Eye (tissue), 1 donor: ENCODE measurements at places on chromosomes 5 and 9.
A peak's percentile ranks its signal among the peaks of the same experiment; 100 is the strongest.

DNA sequence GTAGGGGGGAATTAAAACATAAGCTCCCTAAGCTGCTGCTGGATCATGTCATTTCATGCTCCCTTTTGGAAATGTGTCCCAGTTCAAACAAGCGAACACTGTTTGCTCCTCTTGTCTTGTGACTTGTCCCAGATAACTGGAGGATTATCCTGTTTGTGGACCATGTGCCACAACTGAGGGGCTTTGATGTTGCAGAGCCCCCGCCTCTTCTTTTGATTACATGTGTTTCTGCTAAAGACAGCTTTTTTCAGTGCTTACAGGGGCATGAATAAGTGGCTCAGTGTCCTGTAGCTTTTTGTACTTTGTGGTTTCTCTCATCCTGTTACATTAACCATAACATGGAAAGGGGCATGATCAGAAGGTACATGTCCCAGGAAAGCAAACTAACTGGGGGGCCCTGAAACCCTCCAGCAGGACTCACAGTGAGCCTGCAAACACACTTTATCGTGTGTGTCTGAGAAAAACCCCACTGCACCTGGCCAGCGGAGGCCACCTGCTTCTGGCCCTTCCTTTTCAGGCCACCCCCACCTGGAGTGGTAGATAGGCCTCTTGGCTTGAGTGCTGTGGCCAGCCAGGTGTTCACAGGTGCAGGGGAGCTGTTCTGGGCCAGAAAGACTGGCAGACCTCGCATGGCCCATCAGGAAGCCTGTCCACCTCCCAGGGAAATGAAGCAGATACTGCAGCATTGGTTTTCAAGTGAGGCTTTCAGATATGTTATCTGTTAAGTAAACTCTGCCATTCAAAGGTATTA lies 285.6 kb downstream of the FANCC start:
- DNase-seq: no peak

DNA sequence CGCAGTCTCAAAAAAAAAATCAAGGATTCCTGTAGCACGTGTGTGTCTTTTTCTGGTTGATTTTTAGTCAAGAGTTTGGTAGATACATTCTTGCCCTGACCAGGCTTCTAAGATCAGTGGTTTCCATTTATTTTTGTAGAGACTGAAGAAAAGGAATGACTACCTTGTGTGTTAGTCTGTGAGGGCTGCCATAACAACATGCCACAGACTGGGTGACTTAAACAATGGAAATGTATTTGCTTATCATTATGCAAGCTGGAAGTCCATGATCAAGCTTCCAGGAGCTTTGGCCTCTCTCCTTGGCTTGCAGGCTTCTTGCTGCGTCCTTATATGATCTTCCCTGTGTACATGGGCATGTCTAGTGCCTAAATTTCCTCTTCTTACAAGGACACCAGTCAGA lies 127.0 kb downstream of the CCDC192 start:
- no peak for DNase-seq

DNA sequence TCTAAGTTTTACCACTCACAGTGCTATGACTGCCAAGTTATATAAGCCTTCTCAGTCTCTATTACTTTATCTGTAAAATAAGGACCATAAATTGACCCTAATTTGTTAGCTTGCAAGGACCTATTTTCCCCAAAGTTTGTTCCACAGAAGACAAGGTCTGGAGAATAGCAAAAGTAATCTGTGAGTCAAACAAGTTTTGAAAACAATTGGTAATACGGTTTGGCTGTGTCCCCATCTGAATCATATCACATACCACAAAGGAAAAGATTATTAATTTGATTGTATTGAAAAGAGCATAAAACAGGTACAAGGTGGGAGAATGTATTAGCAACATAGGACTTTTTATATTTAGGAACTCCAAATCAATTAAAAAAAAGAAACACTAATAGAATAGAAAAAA lies 124.0 kb upstream of the TARS1 start:
- no peak for DNase-seq

- peak; percentile 52 for DNase-seq
Measured at GRCh38 chr5:34652914-34653313, 3.2 kb upstream of the RAI14 start.

GRCh38 chr5:151205411-151205810 lies 18.5 kb downstream of the CCDC69 start:
- no peak for DNase-seq

- DNase-seq: no peak
Measured at GRCh38 chr5:165134155-165134554, 1628.7 kb downstream of the MAT2B start.

DNA sequence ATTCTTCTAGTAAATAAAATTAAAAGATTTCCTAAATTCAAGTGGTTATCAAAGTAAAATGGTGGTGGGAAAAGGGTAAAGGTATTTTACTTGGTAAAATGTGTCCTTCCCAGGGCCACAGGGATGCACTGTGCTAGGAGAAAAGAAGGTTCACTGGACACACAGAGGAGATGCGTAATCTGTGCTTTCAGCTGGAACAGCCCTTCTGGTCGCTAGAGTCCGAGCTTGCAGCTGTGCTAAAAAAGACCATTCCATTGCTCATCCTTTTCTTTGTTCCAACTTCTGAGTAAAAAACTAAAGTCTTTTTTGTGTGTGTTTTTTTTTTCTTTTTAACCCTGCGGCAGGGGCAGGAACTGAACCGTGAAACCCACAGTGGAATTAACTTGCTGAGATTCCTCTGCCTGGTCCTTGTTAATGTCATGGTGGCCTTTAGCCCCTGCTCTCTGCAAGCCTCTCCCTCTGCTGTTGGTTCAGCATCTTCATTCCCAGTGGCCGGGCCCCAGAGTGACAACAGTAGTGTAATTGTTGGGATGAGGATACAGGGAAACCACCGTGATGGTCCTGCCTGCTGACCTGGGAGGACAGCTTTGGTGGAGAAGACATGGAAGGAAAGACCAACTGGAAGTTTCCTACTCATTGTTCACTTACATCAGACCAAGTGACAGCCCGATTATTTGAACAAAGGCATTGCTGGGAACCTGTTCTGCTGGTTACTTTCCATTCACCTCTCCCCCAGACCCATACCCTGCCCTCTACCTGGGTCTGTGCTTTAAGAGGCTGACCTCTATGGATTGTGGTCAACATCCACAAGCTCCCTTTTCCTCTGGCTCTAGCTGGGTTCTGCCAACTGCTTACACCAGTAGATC lies 31.9 kb upstream of the FSTL4 start:
- DNase-seq: peak; percentile 23

DNA sequence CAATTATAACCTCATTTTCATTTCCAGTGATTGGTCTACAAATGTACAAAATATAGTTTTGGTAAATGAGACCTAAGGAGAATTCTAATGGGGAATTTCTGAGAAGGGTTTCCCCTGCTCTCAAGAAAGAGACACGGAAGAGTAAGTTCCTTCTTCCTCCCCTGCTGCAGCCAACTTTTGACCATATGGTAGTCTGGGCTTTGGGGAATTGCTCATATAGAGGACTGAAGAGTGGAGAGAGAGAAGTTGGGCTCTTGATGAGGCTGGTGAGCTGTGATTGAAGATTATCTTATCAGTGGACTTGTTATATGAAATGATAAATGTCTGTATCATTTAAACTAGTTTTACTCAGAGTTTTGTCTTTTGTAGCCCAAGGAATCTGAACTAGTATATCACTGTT lies 4.3 kb upstream of the LNPEP start:
- no peak for DNase-seq

DNA sequence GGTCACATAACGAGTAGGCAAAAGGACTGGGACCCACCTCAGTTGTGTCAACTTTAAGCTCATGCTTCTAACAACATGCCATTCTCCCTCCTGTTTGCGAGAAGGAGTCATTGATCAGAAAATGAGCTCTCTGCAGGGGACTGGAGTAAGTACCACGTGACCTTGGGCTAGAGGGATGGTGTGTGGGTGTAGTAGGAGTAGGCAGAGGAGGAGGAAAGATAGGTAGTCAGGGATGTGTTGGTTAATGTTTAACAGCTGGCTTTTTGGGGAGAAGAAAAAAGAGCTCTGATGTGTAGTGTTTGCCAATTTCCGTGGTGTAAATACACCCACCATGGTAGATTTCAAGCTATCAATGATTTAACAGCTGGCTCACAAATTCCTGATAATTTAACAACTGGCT lies 160.3 kb upstream of the TBC1D2 start:
- DNase-seq: no peak

GRCh38 chr9:95509851-95510708 lies 6.7 kb downstream of the PTCH1 start:
- no peak for DNase-seq

GRCh38 chr5:36417221-36417620 lies 115.5 kb upstream of the RANBP3L start:
- no peak for DNase-seq

DNA sequence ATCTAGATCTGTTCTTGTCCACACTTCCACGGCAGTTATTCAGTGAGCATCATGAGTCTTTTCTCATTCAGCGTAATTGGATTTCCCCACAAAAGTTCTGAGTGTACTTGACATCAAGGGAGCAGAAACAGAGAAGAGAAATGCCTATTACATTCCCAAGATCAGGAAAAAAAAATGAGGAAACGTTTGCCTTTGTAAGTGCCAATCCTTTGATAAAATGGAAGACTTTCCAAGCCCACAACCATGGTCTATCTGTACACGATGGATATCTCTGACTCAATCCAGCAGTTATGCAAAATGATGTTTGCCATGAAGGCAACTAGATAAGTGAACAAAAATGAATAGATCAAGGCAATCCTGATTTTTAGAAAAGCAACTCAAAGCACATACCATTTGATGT lies 235.9 kb downstream of the DOCK8 start:
- DNase-seq: no peak

GRCh38 chr9:86557918-86558317 lies 203.7 kb upstream of the TUT7 start:
- DNase-seq: peak; percentile 30

DNA sequence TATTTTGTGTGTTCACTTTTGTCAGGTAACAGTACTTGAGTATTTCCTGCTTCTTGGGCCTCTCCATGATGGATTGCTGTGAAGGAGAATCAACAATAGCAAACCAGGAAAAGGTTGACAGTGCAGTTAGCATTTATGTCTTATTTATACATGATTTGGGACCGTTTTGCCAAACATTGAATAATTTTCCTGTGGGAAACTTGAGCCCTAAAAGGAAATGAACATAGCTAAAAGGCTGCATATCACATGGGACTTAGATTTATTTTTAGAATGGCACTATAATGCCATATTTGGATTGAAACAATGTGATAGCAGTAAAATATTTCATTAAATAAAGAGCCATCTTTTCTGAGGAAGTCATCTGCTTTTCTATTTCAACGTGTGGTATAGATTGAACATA lies 15.3 kb downstream of the GPR21 start:
- DNase-seq: no peak

- DNase-seq: no peak
Measured at GRCh38 chr5:179804555-179804947, 2.1 kb downstream of the MGAT4B start.

GRCh38 chr5:157509093-157509492 lies 49.1 kb downstream of the NIPAL4 start:
- no peak for DNase-seq

DNA sequence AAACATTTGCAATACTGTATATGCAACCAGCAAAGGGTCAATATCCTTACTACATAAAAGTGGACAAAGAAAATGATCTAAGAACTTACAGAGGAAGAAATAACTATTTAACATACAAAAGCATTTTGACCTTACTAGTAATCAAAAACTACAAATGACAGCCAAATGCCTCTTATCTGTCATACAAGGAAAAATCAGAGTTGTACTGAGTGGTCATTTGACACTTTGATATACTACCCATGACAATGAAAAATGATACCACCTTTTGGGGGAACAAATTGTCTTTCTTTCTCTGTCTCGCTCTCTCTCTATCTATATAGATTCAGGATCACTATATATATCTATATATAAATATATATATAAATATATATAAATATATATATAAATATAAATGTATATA lies 50.4 kb upstream of the ZSWIM6 start:
- peak; percentile 34 for DNase-seq

- no peak for DNase-seq
Measured at GRCh38 chr9:125644819-125645507, 62.0 kb downstream of the MAPKAP1 start.

DNA sequence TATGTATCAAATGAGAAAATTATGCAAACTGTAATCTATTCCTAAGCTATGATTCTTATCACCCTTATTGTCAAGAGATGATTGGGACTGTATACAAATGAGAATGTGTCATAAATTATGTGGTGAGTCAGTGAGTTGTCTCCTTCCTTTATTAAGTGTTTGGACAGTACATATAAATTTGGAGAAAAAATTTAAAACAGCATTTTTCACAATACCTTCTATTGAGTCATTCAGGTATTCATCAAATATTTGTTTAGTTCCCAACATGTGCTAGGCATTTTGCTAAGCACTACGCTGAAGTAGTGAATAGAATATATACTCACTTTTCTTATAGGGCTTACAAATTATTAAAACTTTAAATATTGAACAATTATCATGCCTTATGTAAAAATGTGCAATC lies 36.3 kb upstream of the PTPRD start:
- DNase-seq: no peak

DNA sequence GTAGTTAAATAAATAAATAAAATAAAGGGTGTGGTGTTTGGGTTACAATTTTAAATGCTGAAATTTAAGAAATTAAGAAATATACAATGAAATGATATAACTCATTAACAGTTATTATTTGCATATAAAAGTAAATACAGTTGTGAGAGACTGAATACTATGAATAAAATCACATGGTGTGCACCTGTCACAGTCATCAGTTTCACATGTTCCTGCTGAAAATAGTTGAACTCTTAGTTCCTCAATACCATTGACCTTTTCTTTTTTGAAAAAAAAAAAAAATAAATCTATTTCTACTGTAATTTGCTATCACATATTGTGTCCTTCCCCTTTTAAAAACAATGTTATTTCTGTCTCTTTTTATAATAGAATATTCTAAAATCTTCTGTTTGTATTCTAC lies 130.9 kb upstream of the CHD1 start:
- no peak for DNase-seq

DNA sequence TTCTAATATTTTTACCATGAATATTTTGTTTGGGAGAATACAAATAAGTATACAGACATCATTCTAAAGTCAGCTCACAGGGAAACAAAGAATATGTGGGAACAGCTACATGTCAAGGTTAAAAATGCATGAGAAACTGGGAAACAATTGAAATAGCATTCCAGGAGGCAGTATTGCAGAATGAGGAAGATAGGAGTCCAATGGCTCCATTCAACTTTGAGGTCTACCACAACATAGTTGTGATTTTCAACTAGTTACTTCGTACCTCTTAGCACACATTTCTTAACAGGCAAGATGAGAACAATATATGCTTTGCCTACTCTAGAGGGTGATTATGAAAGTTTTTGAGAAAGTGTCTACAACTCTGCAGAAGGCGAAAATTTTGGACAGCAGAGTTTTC lies 35.2 kb upstream of the CAST start:
- no peak for DNase-seq

- DNase-seq: no peak
Measured at GRCh38 chr5:80242849-80243248, 13.0 kb downstream of the SERINC5 start.

DNA sequence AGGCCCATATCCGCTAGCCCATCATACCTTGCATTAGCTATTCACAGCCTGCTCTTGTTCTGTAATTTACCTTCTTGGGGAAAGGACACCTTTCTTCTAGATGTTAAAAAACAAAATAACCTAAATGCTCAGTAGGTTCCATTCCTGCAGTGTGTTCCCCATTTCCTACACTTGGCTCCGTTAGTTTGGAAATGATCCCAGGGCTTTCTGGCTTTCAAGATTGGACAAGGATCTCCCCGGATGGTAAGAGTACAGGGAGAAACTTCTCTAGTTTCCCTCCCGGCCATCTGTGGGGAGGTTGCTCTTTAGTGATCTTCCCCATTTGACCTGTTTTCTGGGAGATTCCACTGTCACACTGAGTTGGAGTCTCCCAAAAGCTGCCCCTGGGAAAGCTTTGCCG lies 27.3 kb upstream of the STC2 start:
- no peak for DNase-seq
